Stimulated activated CD8-positive, alpha-beta memory T cell treated with anti-CD3 and anti-CD28 coated beads, Interleukin-4, amount 100 ng/mL, for 1 hour (primary cell): ENCODE measurements at places on chromosomes 3 and 15.

DNA sequence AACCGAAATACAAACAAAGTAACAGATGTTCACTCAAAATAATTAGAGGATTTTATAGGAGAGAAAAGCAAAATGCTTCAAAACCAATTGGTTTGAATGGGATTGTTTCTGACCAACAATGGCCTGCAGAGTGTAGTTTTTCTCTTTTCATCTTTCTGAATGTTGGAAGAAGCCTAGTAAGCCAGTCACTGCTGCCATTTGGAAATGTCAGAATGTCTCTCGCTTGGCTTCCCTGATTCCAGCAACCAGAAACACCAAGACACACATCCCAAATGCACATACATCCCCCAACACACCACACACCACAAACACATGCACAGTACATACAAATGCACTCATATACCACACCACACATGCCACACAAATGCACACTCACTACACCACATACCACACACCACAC, 403.4 kb downstream of the OCA2 start:
- no peak for DNase-seq

GRCh38 chr15:66720206-66721010, 18.4 kb downstream of the SMAD6 start:
- DNase-seq: no peak

GRCh38 chr3:75237477-75237876, 426.7 kb upstream of the FRG2C start:
- DNase-seq: no peak

- DNase-seq: no peak
Observed at GRCh38 chr3:32614956-32615355, 44.3 kb upstream of the DYNC1LI1 start.

DNA sequence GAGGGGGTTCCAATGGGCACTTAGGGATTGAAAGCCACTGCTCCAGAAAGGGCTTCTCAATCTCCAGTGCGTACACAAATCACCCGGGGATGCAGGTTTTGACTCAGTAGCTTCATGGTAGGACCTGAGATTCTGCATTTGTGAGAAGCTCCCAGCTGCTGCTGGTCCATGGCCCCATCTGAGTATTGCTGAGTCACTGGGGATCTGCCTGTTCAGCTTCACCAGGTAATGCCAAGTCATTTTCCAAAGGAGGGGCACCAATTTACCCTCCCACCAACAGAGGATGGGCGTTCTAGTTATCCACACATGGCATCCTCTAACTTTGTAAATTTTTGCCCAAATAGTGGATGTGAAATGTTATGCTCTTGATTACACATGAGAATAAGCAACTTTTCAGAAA, 12.9 kb upstream of the CEMIP start:
- DNase-seq: no peak

- no peak for DNase-seq
Observed at GRCh38 chr3:106822204-106822603, 555.0 kb upstream of the CCDC54 start.

GRCh38 chr3:41751597-41751996, 210.3 kb downstream of the ULK4 start:
- DNase-seq: no peak

DNA sequence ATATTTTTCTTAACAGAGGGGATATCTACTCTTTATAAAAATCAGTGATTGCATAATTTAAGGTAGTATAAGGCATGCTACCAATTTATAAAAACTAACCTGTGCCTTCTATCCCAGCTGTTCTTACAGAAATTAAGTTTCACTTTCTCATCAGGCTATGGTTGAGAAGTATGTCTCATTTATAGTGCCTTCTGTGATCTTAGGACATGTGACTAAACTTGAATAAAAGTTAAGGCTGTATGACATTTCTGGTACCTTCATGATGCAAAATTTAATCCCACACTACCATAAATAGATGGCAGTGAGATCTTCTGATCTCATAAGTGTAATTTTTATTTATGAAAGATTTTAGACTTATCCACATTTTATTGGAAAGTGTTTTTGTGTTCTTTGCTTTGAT, 12.6 kb downstream of the TIPARP start:
- DNase-seq: no peak

DNA sequence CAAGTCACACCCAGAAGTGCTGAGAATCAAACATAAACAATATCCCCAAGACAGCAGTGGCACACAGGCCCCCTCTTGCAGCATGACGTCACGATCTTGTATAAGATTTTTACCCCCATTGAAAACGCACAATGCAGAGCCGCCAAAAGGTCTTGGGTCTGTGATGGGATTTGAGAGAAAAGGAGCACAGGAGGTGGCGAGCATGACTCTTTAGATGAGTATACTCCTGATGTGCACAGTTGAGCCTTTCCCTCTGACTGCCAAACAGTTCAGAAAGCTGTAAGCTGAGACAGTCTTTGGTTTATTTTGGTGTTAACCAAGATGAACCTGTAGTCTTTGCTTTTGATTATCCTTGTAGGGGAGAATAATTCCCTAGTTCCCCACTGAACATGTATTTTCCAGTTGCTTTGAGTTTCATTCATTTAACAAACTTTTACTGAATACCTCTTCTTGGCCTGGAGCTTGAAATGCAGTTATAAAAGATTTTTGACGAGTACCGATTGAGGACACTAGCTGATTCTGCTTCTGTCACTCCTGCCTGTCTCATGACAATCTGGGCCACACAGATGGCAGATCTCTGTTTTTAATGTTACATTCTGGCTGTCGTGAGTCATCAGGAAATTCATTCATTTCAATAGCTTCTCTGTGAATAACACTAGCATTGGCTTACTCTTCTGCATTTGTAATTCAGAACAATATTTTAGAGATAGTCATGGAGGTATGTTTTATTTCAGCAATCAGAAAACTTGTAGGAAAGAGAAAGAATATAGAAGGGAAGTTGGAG, 28.9 kb downstream of the CFAP91 start:
- no peak for DNase-seq

DNA sequence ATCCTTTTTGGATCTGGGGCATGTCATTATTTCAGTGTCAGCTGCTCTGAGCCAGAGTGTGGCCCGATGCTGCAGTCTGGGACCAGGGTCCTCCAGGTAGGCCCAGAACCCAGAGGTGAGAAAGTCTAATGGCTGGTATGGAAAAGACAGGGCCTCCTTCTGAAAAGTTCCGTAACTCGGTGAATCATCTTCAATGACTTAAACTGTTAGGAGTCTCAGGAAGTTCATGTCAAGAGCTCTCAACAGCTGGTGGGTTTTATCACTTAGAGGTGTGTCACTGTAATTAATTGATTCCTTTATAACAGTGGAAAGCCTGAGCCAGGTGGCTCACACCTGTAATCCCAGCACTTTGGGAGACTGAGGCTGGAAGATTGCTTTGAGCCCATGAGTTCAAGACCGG, 28.5 kb upstream of the PDE8A start:
- no peak for DNase-seq

- DNase-seq: no peak
Observed at GRCh38 chr15:78617076-78617475, 3.7 kb downstream of the CHRNA3 start.

GRCh38 chr3:170355738-170356595, 1.5 kb upstream of the SKIL start:
- no peak for DNase-seq

DNA sequence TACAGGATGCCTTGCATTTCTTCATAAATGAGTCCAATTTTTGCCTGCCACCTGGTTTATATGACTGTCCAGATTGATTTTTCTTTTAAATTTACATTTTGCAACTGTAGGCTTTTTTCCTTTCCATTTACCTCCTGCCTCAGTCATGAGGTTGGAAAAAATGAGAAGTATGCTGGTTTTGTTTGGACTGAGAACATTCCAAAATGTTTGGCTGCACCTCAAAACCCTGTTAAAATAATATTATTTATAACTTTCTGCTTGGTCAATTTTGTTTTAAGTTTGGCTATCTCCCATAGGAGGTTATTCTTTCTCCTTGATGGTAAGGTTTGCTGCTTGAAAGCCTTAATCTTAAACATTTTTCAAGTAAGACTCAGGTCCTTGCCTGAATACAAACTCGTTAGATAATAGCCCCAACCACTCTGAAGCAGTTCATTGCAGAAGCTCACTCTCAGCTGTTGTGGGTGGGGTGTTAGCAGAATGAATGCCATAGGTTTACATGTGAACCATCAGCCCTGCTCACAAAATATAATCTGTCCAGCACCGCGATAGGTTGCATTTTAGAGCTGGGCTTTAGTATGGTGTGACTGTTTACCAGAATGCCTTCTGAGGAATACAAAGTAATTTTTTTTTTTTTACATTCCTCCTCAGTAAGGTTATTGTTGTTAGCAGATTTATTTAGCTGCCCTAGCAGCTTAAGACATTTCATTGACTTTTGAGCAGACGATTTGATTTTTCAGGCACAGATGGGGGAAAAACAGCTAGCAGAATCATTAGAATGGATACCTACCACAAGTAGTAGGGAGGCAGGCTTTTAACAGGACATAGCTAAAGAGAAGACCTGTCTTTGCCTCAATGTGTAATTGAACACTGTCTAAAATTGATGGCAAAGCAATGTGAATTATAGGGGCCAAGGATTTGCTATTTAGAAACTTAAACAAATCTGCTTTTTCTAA, 630.8 kb upstream of the KCNMB2 start:
- no peak for DNase-seq

- no peak for DNase-seq
Observed at GRCh38 chr15:67018026-67018425, 47.4 kb upstream of the SMAD3 start.

DNA sequence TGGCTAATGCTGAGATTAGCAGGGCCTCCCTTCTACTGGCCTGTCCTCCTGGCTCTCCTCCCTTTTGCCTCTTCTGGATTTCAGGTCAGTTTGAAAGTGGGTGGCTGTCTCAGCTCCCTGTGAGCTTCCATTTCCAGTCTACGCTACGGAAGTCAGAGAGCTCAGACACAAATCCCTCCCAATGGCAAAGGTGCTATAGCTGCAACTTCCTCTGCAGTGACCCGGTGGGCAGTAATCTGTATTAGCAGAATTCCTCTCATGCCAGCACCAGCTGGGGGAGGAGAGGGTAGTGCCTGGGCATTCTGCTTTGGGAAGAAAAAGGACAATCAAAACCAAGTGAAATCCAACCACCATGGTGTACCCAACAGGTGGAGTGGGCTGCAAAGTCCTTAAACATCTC, 171.4 kb downstream of the STT3B start:
- DNase-seq: no peak

DNA sequence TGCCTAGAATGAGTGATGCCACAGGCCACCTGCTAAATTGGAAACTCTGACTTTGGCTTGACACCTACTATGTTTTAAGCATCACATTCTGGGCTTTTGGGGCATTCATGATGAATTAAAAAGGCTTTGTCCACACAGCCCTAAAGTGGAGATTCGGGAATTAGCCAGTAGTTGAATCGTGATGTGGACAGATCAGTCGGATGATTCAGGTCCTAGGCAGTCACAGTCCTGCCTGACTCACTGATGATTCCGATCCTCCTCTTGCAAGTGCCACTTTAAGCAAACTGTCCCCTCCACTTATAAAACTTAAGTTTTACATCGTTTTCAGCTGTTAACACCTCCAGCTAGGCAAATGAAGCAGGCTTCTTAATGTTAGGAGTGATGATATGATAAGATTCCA, 75.3 kb downstream of the SYNPR start:
- no peak for DNase-seq

DNA sequence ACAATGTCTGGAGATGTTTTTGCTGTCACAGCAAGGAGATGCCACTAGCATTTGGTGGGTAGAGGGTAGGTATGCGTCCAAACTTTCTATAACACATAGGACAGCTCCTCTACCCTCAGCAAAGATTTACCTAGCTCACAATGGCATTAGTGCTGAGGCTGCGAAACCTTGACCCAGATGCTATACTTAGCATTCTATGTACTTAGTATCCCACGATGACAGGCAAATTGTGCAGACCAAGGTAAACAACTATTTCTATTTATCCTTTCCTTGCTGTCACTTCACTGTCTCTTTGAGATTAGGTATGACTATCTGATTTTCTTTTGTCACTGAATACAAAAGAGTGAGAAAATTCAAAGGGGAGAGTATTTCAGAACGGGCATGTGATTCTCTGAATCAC, 265.2 kb upstream of the ZNF385D start:
- DNase-seq: no peak

DNA sequence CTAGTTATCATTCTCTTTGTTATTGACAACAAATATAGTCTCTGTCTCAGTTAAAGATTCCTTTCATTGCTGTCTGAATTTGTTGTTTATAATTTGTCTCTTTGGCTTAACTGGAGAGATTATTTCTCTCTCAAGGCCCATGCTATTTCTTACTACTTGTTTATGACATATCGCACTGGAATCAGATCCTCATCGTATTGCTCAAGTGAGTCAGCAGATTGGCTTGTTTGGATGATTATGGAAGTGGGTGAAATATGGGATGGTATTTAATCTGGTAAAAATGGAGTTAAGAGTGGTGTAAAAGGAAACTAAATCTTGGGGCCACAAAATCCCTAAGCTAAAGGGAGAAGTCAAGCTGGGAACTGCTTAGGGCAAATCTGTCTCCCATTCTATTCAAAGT, 613.1 kb downstream of the SI start:
- no peak for DNase-seq
